NCI-H69 (cell line): ENCODE measurements at places on chromosomes 13 and 19.
A peak's percentile ranks its signal among the peaks of the same experiment; 100 is the strongest.

DNA sequence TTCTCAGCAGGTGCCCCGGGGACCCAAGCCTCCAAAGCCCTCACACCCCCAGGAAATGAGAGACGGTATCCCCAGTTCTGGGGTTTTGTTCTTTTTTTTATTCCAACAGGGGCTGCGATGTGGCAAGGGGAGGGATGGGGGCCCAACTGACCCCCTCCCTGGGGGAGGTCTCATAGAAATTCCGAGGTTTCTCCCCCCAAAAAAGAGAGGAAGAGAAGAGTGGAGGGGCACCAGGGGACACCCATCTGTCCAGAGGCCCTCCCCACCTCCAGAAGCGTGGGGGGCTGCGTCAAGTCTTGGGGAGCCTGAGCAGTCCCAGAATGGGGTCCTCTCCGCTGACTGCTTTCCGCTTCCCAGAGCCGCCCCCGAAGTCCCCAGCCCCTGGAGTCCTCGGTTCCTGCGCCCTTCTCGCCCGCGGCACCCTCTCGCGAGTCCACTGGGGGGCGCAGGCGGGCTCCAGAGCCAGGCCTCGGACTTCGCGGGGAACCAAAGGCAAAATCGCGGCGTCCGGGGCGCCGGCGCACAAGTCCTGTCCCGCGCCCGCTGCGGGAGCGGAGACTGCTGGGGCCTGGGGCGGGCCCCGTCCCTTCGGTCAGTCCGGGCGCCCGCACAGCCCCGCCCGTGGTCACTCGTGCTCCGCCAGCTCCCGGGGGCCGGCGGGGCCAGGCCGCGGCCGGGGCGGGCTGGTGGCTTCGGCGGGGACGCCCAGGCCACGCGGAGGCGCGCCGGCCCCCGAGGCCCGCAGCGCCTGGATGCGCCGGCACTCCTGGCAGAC lies 4.4 kb upstream of the ATP1A3 start:
- peak; percentile 90 for DNase-seq

DNA sequence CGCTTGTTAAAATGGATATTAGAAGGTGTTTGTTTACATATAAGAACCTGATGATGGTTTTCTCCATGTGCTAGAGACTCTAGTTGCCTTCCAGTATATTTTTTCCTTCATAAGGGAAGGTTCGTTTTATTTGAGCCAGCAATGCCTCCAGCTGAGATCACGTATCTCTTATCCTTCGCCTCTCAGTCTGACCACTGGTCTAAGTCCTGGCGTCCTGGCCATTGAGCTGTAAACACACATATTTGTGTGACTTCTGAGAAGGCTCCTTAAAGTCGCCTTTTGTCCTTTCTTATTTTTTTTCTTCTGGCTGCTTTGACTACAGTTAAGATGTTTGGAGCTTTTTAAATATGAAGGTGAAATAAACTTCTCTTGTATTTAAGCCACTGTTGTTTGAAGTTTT lies 23.7 kb upstream of the GPR183 start:
- DNase-seq = no peak

DNA sequence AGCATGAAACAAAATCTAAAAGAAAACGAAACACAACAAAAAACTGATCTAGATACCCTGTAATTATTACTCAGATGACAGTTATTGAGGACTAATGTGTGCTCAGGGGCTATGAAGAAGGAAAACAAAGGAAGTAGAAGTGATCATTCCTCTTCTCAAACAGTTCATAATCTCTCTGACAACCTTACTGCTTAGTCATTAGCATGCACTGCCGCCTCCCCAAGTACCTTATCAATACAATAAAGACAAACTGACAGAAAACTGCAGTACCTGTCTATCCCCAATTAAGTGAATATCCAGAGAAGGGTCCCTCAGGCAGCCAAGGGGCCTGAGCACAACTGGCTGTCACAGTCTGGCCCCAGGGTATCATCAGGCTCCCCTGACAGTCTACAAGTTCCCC lies 22.0 kb upstream of the POU4F1 start:
- DNase-seq = peak; percentile 10

- DNase-seq = no peak
Measured at GRCh38 chr19:11061952-11062351, 27.3 kb upstream of the LDLR start.

- DNase-seq = no peak
Measured at GRCh38 chr13:45196622-45197021, 4.2 kb downstream of the KCTD4 start.

- peak; percentile 9 for DNase-seq
Measured at GRCh38 chr13:44240611-44241145, 132.9 kb upstream of the SERP2 start.

DNA sequence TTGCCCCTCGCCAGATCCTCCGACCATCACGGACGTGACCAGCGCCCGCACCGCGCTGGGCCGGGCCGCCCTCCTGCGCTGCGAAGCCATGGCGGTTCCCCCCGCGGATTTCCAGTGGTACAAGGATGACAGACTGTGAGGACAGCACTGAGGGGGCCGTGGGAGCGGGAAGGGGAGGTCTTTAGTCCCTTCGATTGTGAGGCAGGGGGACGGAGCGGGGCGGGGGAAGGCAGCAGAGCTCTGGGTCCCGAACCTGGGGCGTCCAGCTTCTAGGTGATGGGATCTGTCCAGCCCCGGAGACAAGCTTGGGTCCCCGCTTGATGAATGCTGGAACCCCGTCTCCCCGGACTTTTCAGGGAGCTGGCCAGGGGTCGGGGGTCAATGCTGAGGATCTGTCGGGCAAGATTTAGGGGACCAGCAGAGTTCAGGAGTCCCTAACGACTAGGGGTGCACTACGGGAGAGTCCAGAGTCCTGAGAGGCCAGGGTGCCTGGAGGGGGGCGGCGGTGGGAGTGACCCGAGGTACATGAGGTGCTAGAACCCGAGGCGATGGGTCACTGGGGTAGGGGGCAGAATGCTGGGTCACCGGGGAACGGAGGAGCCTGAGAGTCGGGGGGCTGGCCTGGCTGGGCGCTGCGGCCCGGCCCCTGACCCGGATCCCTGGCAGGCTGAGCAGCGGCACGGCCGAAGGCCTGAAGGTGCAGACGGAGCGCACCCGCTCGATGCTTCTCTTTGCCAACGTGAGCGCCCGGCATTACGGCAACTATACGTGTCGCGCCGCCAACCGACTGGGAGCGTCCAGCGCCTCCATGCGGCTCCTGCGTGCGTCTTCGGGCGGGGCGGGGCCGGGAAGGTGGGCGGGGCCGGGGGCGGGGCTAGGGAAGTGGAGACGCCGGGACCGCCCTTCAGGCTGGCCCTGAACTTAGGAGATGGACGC lies 14.6 kb downstream of the VSIG10L start:
- DNase-seq = no peak

- DNase-seq = peak; percentile 92
Measured at GRCh38 chr13:99469041-99469440, 32.2 kb upstream of the TM9SF2 start.

DNA sequence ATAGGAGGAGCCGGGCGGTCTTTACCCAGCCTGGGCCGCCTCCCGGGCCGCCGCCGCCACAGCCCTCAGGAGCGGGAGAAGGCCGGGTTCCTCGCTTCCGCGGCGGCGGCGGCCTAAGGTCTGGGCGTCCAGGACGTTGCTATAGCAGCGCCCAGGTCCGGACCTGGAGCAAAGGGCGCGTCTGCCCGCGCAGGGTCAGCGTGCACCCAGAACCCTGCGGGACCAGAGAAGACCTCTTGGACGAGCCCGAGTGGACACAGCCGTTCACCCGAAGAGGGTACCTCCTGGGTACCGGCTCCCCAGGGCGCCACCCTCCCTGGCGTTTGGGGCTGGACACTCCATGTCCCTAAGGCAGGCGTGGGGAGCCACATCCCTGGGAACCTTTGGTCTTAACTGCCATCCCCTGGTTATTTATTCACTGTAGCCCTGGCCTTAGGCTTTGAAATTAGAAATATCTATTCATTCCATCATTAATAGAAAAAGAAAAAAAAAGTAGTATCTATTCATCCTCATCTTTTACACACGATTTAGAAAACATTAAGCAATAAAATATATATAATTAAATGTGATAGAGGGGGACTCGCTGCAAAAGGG lies 2.4 kb downstream of the DZIP1 start:
- peak; percentile 71 for DNase-seq

DNA sequence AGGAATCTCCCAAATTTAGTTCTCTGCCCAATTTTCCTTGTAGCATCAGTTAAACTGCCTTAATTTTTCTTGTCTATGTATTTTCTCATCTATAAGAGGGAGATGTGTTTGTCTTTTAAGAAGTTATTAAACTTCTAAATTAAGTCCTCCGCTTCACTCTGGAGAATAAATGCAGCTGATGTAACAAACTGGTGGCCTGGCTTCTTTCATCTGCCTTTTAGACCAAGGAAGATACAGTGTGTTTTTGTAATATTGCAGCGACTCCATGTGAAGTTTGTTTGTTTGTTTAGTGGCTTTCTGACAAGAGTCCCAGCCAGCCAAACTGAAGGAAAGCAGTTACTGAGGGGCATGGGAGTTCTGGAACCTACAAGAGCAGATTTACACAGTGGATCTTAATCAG lies 56.4 kb downstream of the KLF12 start:
- DNase-seq = no peak

GRCh38 chr13:94444826-94445225 lies 34.7 kb downstream of the DCT start:
- DNase-seq = peak; percentile 24

- no peak for DNase-seq
Measured at GRCh38 chr19:33365691-33366090, 7.8 kb upstream of the CEBPG start.

DNA sequence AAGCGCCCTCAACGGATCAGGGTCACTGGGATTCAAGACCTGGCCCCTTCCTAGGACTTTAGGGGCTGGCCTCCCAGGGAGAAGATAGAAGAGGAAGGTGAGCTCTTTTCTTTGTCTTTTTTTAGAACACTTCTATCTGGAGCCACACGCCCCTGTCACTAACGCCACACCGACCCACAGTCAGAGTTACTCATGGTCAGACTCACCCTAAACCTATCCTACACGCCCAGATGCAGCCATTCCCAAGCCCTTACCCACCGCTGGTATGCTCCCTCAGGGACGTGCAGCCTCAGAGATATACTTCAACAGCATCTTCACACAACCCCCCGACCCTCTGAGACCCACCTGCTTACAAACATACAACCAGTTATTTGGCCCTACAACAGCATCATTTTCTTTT lies 29.9 kb upstream of the MUC16 start:
- no peak for DNase-seq

DNA sequence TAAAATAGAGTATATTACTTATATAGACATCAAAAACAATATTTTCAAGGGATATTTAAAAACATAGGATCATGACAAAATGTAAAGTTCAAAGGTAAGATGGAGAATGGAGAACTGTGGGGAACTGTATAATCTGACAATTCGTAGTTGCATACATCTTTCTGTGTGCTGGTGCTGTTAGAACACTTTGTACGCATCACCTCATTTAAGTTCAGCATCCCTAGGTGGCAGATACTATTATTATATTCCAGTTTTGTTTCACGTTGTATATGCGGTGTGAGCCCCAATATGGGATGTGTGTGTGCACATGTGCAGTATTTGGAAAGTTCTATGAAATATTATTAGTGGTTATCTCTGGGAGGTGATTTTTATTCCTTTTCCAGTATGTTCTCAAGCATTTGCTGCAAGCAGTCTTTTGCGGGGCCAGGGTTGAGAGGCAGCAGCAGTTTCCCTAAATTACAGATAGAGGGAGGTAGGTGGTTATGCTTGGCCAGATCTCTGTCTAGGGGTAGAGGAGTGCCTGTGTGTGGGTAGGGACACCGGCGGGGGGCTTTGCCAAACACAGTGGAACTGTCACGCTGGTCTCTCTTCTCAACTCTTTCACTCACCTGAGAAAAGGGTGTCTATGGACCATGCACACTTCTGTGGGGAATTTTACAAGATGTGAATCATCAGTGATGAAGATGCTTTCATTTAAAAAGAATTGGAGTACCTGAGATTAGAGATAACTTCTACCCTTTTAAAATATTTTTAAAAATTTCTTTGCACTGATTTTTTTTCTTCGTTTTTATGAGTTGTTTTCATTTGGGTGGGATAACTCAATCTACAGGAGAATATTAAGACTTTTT lies 55.6 kb upstream of the ALOX5AP start:
- DNase-seq = peak; percentile 61

GRCh38 chr13:46126056-46126455 lies 21.2 kb upstream of the CPB2 start:
- DNase-seq = no peak

GRCh38 chr13:113633485-113633873 lies 24.5 kb downstream of the ATP4B start:
- DNase-seq = no peak

DNA sequence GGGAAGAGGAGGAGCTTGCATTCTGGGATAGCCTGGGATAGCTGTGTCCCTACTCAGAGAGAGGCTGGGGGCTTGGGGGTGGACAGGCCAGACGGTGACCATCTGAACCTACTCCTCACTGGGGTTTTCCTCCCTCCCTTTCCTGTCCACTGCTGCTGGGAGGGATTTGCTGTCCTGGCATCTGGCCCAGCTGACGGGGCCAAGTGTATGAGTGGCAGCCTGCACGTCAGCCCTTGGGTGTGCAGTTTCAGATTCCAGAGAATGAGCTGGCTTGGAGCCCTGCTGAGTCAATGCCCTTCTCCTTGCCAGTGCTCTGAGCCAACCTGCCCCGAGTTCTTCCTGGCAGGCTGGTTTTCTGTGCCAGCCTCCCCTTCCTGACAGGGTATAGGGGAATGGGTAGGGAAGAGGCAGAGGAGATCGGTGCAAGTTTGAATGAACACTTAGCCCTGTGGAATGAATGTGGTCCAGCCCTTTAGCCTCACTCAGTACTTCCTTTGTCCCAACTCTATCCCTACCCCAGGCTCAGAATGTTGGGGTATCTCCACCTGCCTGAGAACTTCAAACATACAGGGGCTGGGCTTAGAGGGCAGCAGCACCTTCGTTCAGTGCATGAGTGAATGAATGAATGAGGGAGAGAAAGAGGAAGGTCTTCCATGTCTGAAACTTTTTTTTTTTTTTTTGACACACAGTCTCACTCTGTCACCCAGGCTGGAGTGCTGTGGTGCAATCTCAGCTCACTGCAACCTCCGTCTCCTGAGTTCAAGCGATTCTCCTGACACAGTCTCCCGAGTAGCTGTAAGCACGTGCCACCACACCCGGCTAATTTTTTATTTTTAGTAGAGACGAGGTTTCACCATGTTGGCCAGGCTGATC lies 1.8 kb upstream of the ANGPTL4 start:
- DNase-seq = peak; percentile 86

DNA sequence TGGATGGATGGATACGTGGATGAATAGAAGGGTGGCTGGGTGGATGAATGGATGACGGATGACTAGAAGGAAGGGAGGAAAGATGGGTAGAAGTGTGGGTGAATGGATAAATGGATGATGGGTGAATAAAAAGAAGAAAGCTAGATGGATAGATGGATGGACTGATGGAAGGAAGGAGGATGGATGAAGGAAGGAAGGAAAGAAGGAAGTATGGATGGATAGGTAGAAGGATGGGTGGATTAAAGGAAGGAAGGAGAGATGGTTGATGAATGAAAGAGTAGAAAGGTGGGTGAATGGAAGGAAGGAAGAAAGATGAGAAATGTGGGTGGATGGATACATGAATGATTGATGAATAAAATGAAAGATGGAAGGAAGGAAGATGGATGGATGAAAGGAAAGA lies 14.5 kb downstream of the ARHGEF18 start:
- no peak for DNase-seq
